ENCODE measurements at places on chromosomes 7 and 10. TPM values are rescaled to one million over a fixed set of nuclear protein-coding genes. Genes with fewer than 3 reads are reported as not detected.

DNA sequence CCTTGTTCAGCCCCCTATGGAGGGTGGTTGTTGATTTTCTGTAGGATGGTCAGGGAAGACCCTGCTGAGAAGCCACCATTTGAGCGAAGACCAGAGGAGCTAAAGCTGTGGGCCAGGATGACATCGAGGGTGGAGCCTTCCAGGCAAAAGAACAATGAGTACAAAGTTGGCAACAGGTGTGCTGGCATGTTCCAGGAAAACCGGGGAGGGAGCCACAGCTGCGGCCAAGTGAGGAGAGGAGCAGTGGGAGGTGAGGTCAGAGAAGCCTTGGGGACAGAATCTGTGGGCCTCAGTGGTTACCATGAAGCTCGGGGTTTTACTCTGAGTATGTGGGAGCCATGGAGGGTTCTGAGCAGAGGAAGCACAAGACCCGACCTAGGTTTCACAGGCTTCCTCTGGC lies 75.6 kb upstream of the ZNF479 start:
- no peaks in the 10 kb centered on the region for H3K27me3 ChIP-seq
- H3K36me3 ChIP-seq = no peaks in the 10 kb centered on the region
- no peak for DNase-seq
- no peak overlapping the region for H3K4me3 ChIP-seq

DNA sequence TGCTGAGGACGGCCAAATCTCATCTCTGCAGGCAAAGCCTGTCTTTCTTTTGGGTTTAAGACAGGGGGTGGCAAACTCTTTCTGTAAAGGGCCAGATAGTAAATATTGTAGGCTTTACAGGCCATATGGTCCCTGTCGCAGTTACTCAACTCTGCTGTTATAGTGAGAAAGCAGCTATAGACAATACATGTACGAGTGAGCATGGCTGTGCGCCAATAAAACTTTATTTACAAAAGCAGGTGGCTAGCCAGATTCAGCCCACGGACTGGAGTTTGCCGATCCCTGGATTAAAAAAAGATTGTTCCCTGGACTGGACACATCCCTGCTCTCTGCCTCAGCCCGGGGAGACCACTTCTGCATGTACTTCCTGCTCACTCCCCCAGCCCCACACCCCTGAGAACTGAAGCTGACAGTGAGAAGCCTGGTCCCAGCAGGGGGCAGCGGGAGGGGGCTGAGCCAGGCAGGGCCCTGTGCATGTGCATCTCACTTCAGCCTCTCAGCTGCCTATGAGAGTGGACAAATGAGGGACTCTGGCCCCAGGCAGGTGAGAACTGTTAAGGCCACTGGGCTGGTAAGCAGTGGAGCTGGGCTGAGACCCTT lies 392.4 kb downstream of the PLXNA4 start:
- no peaks in the 10 kb centered on the region for H3K27me3 ChIP-seq
- H3K27ac ChIP-seq = no peak overlapping the region
- H3K4me1 ChIP-seq = no peaks in the 10 kb centered on the region
- DNase-seq = no peak
- H3K36me3 ChIP-seq = no peaks in the 10 kb centered on the region

DNA sequence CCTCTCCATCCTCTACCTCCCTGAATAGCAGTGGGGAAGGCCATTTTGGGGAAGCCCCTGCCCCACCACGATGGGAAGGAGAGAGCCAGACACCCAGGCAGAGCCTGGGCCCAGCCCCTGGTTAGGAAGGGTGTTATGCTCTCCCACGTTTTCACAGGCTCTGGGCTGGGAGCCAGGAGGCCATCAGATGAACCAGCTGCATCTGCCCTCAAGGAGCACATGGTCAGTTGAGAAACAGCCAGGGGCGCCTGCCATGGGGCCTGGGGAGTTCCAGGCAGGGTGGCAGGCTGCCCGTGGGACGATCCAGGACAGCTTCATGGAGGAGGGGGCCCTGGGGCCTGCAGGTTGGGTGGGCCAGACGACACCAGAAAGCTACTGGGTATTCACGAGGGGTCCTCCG lies 47.5 kb downstream of the CAMK2B start:
- peak; percentile 84 for DNase-seq
- no peaks in the 10 kb centered on the region for H3K27me3 ChIP-seq
- no peaks in the 10 kb centered on the region for H3K36me3 ChIP-seq

- DNase-seq = no peak
- H3K36me3 ChIP-seq = no peaks in the 10 kb centered on the region
- peaks cover 20% of the 10 kb centered on the region for H3K27me3 ChIP-seq
- H3K4me3 ChIP-seq = no peak overlapping the region
- no peaks in the 10 kb centered on the region for H3K4me1 ChIP-seq
These were observed 260.8 kb upstream of the MKI67 start for GRCh38 chr10:128386816-128387604.

ADAM22 gene
- 0.98 TPM for total RNA-seq

UNC5B gene
- total RNA-seq = 9.1 TPM

DNA sequence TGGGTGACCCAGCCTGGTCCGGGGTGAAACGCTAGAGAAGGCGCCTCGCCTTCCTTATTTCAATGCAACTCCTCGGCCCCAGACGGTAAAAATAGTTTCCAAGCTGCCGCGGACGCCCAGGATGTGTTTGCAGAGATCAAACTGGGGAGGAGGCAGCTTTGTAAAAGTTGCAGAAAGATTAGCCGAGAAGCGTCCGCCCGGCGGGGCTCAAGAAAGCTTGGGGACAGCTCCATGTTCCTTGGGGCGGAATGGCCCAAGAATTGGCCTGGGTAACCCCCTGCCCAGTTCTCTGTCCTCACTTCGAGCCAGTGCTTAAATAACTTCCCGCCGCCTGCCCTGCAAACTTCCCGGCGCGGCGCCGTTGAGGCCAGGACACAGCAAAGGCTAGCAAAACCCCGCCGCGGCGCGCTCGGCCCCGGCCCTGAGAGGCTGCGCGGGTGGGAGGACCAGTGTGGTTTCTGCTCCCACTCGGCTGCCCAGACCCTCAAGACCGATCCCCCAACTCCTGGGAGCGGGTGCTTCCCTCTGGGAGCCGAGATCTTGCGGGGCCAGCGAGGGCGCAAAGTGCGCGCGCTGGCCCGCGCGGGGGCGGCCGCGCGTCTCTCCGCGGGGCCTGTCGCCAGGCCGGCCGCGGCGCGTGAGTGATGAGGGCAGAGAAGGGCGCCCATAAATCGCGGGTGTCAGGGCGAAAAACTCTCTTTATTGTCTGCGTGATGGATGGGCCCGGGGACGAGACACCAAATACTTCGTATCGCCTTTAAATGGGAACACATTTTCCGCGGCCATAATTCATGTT lies 6.3 kb upstream of the ZNF503 start:
- peak overlapping the region; percentile 76 for H3K4me3 ChIP-seq
- no peaks in the 10 kb centered on the region for H3K36me3 ChIP-seq
- no peaks in the 10 kb centered on the region for H3K27me3 ChIP-seq
- peak; percentile 56 for DNase-seq
- H3K4me1 ChIP-seq = peaks cover 40% of the 10 kb centered on the region

All from heart left ventricle (tissue), 16 donors.